ENCODE measurements at places on chromosomes 16 and 17.

- no peak for DNase-seq
These were observed 33.2 kb downstream of the TIMM22 start for GRCh38 chr17:1029922-1030644.

- no peak for DNase-seq
These were observed 3.4 kb upstream of the NTN3 start for GRCh38 chr16:2467528-2468232.

DNA sequence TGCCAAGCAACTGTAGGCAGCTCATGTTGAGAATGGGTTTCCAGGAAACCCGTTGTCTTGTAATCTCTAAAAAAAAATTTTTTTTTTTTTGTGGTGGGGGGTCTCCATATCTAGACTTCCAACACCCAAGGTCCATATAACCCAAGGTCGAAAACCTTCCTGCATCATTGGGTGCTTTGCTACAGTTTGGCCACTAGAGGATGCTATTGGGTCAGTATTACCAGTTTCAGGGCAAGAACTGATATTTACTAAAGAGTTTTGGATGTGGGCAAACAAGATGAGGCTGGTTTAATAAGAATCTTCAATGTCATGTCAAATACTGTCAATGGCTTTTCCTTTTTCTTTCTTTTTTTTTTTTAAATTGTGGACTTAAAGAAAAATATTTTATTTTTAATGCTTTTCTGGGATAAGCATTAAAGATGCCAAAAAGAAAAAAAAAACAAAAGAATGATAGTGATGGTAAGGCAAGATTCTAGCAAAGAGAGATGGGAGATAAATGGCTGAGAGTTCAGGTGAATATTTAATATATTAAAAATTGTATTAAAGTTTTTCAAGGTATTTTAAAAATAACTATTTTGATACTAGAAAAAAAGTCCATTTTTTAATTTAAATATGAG is 62.2 kb downstream of the DHRS7C start:
- DNase-seq = no peak

DNA sequence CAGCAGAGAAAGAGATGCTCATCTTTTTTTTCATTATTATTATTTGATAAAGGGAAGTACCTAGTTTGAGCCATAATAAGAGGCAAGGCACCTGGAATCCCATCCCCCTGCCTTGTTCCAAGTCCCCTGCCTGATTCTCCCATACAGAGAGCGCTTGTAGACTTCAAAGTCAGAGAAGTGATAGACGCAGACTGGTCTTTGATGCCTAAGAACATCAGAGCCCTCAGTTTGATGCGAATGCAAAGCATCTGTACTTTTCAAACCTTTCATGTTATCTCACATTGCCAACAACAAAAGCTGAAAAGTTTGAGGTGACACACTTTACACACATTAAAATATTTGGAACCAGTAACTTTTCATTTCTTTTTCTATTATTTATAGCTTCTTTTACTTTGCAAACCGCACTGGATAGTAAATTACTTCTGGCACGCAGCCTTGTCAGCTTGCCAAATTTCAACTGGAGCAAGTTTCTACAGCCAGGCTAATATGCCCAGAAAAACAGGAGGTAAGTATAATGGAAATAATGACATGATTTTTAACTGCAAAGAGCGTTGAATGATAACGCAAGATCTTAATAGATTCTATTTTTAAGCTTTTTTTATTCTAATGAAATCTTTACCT is 5.9 kb upstream of the UTP6 start:
- DNase-seq = no peak

DNA sequence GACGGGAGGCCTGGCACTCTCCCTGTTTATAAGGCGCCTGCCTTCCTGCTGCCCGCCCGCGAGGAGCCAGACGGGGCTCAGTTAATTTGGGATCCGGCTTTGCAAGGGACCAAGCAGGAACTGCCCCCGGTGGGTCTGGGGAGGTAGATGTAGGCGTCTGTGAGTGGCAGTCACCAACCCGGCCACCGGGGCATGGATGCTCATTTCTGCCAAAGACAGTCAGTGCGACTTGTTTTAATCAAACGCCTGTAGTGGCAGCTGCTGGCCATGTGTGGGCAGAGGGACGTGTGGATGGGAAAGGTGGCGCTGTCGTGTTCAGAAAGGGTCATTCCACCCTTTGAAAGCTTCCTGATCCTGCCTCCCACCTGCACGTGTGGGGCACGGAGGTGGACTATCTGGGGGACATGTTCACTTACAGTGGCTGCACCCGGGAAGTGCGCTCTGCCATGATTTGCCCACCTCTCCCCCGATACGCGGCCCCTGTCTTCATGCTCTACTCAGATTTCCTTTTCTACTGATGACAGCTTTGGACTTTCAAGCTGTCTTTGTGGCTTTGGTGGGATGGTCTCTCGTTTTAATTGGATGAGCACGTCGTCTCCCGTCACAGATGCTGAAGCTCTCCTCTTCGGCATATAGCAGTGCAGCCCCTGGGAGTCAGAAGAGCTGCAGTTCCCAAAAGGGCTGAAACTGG is 60.3 kb upstream of the CIBAR2 start:
- DNase-seq = no peak

- no peak for DNase-seq
These were observed 4.0 kb downstream of the CDK10 start for GRCh38 chr16:89690392-89690901.

GRCh38 chr17:33929181-33929724 is 325.8 kb upstream of the CCL2 start:
- no peak for DNase-seq

All from hippocampal formation (tissue), 2 donors.